Sciatic nerve (tissue), 2 donors: ENCODE measurements at places on chromosomes 11 and 22. TPM values are rescaled to one million over a fixed set of nuclear protein-coding genes. Genes with fewer than 3 reads are reported as not detected.

Gene APOA1
- 7.0 TPM for total RNA-seq

- peak; percentile 18 for DNase-seq
Observed at GRCh38 chr11:117839380-117839881, 14.9 kb upstream of the FXYD2 start.

GRCh38 chr11:24734742-24735237 lies 237.9 kb downstream of the LUZP2 start:
- DNase-seq = no peak

DNA sequence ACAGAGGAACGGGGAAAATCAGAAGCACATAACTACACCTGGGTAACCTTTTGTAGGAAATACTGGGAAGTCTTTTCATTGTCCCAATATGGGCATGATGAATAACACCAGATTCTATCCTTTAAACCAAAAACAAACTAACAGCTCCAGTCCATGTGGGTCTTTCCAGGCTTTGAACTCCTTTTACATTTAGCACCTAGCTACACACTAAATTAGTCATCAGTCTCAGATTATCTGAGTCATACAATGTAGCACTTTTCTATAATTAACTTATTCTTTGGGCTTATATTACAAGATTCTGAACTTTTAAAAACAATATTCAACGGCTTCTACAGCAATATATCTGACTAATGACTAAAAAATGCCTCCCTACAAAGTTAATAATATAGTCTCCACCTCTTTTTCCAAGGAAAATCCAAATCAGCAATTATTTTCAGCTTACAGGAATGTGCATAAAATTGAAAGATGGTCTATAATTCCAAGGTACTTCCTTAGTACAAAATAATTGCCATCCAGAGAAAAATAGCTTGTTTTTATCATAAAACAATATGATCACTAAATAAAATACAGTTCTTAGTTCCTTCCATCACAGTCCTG lies 26.3 kb downstream of the STK33 start:
- DNase-seq = no peak
